ENCODE measurements at places on chromosomes 3 and 15.

- no peak for DNase-seq
These were observed 25.2 kb downstream of the EXD1 start for GRCh38 chr15:41205315-41205714.

DNA sequence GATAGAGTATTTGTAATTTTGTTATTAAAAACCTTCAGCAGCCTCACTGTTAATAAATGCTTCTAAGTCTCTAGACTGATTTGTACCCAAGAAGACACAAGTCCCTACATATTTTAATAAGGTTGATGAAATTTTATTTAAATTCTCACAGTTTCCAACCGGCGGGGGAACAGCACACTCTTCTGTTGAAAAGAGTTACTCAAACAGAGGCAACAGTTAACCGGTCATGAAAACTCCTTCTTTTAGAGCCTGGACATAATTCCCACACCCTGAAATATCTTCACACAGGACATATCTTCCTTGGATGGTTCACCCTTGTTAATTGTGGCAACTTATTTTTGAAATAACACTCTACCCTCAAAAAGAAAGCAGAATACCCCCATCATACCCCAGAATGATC, 278.8 kb downstream of the FOXP1 start:
- DNase-seq, result peak; percentile 22

DNA sequence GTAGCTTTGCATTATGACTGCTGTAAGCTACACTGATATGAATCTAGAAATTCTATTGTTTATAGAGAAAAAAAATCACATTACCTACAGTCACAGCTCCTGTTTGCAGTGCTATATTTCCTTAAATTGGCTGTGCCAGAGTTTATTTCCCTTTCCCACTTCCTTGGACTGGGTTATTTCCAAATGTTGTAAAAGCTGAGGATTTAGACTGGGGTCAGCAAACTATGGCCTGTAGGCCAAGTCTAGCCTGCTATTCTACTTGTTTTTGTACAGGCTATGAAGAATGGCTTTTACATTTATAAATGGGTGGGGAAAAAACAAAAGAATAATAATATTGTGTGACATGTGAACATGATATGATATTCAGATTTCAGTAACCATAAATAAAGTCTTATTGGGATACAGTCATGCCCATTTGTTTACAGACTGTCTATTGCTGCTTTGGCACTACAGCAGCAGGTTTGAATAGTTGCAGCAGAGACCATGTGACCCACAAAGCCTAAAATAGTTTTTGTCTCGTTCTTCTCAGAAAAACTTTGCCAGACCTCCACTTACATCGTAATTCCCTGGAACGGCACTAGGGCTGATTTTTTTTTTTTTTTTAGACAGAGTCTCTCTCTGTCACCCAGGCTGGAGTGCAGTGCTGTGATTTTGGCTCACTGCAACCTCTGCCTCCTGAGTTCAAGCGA, 7.8 kb downstream of the GLDN start:
- no peak for DNase-seq

- DNase-seq, result no peak
These were observed 34.8 kb upstream of the FAM174B start for GRCh38 chr15:92690395-92690794.

GRCh38 chr3:79606414-79606813, 161.4 kb downstream of the ROBO1 start:
- no peak for DNase-seq

DNA sequence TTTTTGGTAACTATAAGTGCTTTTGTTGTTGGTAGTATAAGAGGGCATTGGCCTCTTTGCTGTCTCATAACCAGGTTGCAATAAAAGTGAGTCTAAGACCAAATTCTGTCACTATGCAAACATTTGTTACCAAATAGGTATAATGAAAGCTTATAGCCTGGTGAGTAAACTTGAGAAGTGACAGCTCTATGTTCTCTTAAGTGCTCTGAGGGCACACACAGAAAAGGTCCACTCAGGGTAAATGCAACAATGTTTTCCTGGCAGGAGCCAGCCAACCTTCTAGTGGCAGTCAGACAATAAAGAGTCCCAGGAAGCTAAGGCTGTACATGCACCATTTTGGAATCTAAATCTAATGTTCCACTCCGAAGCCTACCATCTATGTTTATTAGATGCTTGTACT, 262.1 kb upstream of the TGFBR2 start:
- DNase-seq, result no peak

GRCh38 chr15:59834528-59834927, 145.4 kb upstream of the BNIP2 start:
- no peak for DNase-seq

DNA sequence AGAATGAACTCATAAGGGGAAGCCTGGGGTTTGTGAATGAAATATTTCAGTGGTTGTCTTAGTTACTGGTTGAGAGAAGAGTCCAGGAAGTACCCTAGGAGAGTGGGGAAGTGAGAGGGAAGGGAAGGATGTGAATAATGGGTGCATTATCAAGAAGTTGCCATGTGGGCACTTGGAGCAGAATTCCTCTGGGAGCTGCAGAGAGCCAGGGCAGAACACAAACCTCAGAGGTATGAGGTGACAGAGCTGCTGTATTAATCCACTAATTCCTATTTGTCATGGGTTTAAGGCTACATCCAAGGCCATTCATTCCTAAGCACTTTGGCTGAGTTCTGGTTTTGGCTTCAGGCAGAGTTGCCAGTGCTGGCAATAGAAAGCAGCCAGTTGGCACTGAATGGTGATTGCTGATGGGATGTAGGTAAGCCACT, 29.0 kb downstream of the NDUFB4 start:
- no peak for DNase-seq

DNA sequence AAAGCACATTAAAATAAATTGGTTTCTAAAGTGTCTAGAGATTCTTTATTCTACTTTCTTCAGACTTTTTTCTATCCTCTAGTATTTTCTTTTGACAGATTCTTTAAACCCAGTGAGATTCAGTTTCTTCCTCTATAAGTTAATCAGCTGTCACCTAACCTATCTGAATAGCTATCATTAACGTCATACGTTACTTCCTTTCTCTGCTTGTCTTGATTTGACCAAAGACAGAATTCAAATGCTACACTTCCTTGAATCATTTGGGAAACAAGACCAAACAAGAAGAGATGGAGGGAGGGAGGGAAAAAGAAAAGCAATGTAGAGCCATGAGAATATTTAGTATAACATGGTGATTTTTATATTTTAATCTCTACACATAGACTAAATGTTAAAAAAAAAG, 235.2 kb downstream of the NAALADL2 start:
- no peak for DNase-seq

GRCh38 chr3:173708191-173708590, 310.6 kb downstream of the NLGN1 start:
- no peak for DNase-seq

GRCh38 chr15:31128919-31129768, 27.6 kb upstream of the TRPM1 start:
- DNase-seq, result peak; percentile 76

DNA sequence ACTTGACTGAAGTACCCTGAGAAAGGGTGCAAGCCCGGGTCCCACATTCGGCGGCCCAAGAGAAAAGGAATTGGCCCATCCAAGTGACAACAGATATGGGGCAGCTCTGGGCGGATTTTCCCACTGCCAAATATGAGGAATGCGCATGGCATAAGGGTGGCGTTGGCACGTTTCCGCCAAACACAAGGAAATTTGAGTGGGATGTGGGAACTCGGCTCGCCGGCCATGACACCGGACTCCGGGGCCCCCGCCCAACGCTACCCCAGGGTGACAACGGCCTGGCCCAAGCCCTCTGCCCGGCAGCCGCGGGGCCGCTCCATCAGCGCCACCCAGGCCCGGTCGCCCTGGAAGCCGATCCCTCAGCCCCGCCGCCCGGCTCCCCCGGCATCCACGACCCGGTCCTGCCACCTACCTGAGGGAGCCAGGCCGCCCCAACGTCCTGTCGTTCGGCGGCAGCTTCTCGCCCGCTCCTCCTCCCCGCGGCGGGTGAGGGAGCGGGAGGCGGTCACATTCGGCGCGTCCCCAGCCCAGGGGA, 449 bp downstream of the RAF1 start:
- DNase-seq, result no peak

- no peak for DNase-seq
These were observed 180.9 kb upstream of the TBL1XR1 start for GRCh38 chr3:177378168-177378567.

GRCh38 chr15:70781236-70781635, 17.9 kb upstream of the UACA start:
- DNase-seq, result no peak

DNA sequence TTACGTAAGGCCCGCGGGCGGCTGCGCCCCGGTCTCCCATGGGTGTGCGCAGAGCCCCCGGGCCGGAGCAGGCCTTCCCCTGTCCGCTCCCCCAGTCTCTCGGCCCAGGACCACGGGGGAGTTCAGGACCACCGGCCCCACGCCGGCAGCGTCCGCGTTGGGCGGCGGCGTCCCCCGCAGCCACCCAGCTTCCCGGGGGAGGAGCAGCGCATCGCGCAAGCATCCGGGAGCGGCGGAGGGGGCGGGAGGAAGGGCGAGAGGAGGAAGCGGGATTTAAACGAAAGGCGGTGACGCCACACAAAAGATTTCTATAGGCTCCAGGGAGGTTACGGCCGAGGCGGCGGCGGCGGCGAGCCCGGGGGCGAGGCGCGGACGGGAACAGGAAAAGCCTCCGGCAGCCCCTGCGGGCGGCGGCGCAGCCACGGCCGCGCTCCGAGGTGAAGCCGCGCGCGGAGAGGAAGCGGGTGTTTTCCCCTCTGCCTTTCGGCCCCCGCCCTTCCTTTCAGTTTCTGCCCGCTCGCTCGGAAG, at the start of gene TLNRD1:
TLNRD1 (plus strand) TSS at position 300 of the 528 bp plus-strand sequence. CDS start 1,349 bp downstream, outside the sequence.
- DNase-seq, result peak; percentile 87

GRCh38 chr3:20849975-20850374, 664.0 kb upstream of the SGO1 start:
- no peak for DNase-seq

DNA sequence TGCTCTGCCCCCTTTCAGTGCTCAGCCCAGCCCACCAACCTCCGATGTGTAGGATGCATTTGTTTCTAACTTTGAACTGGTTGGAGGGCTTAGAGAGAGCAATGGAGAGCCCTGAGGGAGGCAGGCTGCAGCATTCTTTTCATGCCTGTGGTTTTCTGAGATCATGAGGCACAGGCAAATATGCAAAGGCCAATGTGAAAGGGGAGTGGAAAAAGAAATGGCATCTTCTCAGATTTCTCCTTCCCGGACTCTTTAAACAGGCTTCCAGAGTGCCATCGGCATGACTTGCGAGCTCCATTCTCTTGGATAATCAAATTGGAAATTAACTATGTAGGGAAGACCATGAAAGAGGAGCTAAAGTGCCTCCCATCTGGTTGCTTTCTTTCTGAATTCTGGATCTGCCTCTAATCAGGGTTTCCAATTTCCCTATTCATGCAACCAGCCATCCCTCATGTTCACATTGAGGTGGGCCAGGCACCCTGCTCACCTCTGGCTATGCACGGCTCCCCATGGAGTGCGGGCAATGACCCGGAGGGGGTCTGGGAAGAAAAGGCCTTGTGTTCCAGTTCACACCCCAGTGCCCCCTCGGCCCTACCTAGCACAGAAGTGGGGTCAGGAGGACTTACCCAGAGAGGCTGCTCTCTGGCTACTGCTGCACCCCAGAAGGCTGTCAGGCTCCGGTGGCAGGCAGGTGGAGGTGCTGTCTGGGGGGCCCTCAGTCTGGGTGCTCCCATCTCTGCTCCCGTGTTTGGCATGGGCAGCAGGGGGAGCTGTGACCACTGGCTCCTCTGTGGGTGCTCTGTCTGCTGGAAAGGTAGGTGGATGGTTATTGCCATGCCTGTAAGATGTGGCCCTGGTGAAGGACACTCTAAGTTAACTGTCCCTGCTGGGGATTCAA, 16.1 kb downstream of the AMOTL2 start:
- peak; percentile 2 for DNase-seq

- no peak for DNase-seq
These were observed 167.6 kb upstream of the LINGO1 start for GRCh38 chr15:77800305-77800704.

GRCh38 chr3:27360113-27361078, 8.8 kb downstream of the NEK10 start:
- no peak for DNase-seq

DNA sequence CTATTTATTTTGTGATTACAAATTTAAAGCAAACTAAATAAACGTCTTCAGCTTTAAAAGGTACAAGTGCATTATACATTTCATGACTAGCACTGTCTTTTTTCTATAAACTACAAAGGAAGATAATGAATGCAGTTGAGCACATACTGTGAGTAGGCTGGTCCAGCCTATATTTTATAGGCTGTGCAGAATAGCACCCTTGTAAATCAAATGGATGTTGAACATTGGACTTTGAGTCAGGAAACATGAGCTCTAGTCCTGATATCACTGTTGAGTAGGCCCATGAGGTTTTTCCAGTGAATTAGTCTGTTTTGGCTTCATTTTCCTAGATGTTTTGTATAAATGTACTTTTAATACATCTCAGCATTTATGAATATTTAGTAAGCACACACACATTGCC, 447.3 kb upstream of the KCNMB2 start:
- DNase-seq, result no peak

DNA sequence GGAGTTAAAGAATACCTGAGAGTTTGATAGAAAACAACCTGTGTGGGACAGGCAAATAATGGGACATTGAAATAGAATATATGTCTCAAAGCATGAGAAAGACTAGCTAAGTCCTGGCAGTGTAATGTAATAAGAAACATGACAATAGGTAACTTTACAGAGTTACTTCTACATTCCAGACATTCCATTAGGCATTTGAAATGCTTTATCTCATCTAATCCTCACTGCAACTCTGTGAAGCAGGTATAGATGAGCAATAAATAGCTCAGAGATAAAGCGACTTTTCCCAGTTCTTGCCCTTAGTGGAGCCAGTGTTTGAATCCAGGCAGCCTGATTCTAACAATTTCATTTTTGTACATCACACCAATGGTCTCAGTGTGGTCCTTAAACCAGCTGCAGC, 76.8 kb downstream of the CPNE4 start:
- DNase-seq, result no peak

DNA sequence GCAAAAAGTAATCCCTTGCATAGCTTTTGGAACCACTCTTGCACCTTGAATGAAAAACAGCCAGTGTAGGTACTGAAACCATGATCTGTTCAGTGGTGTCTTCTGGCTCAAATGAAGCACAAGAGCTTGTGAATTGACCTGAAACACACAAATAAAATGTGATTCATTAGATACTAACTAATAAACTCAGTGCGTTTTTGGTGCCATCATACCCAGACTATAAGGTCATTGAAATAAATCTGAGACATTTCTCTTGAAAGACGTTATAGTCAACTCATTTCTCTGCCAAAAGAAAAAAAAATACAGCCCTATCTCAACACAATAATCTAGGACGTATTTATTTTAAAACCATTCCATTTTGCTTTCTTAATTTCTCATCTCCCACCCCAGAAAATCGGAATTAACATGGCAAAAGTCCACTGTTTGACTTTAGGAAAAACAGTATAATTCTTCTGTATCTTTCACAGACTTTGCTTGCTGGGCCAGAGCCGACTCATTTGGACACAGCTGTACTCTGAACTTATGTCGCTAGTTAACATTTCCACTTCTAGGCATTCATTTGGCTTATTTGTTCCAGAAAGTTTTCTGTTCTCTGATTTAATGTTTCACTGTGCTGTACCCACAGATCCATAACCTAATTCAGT, 284.9 kb upstream of the TBL1XR1 start:
- DNase-seq, result no peak

DNA sequence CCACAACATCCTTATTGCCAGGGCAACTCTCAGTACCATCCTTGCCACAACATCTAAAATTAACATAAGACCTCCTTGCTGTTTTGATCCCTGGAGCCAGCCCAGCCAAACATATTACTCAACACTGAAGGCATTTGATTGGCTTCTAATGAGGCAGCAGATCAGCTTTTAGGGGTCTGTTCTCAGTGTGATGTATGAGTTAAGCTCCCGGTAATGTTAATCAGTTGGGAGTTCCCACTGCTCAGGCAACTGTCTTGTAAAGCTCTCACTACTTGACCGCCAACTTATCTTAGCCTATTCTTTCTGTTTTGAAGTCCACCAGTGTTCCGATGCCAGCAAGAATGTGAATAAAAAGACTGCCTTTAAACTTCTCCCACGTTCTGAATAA, 158.9 kb downstream of the FOXB1 start:
- no peak for DNase-seq
